ENCODE measurements at places on chromosomes 4 and X.
A peak's percentile ranks its signal among the peaks of the same experiment; 100 is the strongest.

DNA sequence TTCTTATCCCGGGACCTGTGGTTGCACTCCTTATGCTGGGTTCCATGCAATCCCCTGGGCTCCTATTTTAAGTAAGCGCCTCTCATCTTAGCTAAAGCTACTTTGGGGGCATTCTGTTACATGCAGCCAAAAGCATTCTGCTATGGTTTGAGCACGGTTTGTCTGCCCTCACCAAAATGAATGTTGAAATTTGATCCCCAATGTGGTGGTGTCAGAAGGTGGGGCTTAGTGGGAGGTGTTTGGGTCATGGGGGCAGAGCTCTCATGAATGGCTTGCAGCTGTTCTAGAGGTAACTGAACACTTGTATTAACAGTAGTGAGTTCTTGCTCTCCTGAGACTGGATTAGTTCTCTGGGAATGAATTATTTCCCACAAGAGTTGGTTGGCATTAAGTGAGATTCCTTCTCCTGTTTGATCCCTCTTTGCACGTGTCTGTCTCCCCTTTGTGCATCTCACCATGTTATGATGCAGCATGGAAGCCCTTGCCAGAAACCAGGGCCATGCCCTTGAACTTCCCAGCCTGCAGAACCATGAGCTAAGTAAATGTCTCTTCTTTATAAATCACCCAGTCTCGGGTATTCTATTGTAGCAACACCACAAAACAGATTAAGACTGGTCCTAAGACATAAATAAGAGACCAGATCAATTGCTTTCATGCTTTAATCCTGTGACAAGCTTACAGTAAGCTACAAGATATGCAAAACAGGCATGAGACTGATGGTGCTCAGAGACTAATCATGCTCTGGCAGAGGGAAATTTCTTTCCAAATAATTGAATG is 141.8 kb downstream of the TSPAN5 start:
- DNase-seq: no peak

DNA sequence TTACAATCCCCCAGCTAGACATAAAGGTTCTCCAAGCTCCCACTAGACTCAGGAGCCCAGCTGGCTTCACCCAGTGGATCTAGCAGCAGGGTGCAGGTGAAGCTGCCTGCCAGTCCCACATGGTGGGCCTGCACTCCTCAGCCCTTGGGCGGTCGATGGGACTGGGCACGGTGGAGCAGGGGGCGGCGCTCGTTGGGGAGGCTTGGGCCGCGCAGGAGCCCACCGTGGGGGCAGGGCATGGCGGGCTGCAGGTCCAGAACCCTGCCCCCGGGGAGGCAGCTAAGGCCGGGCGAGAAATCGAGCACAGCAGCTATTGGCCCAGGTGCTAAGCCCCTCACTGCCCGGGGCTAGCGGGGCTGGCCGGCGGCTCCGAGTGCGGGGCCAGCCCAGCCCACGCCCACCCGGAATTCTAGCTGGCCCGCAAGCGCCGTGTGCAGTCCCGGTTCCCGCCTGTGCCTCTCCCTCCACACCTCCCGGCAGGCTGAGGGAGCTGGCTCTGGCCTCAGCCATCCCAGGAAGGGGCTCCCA is 9.6 kb upstream of the KLF8 start:
- no peak for DNase-seq

DNA sequence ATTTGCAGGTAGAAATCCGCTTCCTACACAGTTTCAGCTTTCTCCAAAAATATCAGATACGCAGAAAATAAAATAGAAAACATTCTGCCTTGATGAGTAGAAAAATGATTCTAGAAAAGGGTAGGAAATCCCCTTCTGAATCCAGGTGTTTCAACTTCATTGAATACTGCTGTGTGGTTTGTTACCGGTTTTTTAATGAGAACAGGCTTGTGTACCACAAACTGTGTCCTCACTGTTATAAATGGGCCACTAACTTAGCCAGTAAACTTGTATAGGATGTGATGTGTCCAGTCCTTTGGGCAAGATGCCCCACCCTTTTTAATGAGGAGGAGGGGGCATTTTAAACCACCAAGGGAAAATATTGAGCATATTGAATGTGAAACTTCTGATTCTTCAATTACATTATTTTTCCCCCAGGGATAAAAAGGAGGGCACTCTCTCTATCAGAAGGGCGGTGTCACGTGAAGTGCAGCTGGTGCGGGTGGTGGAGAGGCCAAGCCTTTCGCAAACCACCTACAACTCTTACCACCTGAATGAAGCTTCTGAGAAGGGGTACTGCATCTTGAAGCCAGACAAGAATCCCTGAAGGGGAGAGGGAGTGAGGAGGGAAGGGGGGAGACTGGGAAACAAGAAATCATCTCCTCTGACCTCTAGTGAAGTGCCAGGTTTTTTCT is 4.5 kb downstream of the CXXC4 start:
- no peak for DNase-seq

- DNase-seq: peak; percentile 1
Observed at GRCh38 chrX:120244395-120244734, 6.2 kb upstream of the ZBTB33 start.

Measured in EL (cell line).